Amniotic stem cell (primary cell): ENCODE measurements at places on chromosomes 1 and 21.

GRCh38 chr1:179510038-179510437 is 65.7 kb downstream of the NPHS2 start:
- DNase-seq = no peak

DNA sequence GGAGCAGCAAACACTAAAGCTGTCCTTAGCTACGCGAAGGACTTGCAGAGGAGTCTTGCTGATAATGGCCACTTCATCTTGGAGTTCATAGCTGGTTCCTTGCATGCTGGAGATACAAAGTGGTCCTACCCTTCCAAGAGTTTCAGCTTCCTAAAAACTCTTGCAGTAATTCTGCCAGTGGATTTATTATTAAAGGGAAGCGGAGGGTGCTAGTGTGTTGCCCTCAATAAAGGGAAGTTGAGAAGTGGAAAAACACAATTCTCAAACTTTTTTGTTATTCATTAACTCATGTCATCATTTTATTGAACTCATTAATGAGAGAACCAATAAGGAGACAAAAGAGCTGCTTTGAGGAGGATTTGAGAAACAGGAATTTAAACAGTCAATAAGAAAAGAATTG is 6.5 kb upstream of the HAPLN2 start:
- no peak for DNase-seq

- DNase-seq = no peak
Measured at GRCh38 chr1:229693129-229693900, 67.3 kb downstream of the URB2 start.

DNA sequence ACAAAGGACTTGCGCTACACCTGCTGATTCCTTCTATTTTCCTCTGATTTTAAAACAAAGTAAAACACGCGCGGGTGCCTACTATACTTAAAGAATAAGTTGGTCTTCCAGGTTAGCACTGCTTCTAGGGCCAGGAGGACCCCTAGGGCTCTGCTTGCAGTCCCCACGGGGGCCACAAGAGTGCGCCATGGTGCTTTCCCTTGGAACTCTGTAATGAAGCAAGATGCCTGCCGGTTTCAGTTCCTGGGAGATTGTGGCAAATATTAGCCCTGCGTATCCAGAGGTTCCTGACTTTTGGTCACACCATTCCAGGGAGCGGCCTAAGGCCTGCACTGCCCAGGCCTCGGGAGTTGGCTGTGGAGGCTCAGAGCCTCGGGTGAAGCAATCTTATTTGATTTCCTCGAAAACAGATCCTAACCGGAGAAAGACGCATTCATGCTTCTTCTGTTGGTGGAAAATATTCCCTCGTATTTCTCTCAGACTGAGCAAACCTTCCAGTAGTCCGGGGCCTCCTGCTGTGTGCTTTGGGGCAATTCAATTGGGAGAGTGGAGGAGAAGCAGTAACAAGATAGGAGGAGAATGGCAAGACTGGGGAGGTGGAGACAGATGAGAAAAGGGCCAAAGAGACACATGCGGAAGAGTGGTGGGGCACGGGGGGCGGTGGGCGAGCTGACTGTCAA is 25.3 kb downstream of the ADAM30 start:
- DNase-seq = peak; percentile 36

- peak; percentile 97 for DNase-seq
Measured at GRCh38 chr1:27299385-27300271, 22.3 kb upstream of the TMEM222 start.

GRCh38 chr1:39034114-39034654 is 8.0 kb downstream of the NDUFS5 start:
- DNase-seq = no peak

- no peak for DNase-seq
Measured at GRCh38 chr1:213166852-213167251, 115.8 kb downstream of the RPS6KC1 start.

- DNase-seq = no peak
Measured at GRCh38 chr21:45821998-45822397, 159.6 kb upstream of the COL6A1 start.

- DNase-seq = peak; percentile 55
Measured at GRCh38 chr1:26705788-26706311, 10.0 kb downstream of the ARID1A start.

DNA sequence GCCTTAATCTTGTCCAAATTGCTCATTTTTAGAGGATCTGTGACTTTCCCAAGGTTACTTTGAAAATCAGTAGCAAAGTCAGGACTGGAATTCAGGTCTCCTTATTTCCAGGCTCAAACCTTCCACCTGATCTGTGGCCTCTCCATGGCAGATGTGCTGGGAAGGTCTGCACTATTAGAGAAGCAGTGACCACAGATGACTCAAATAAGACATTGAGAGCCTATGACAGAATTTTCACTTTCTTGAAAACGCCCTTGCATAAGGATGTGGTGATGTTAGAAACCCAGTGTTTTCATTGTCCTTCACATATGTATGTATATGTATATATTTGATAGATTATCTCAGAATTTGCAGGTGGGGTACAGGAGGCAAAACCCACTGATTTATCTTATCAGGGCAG is 45.3 kb downstream of the TTC39A start:
- no peak for DNase-seq

GRCh38 chr1:228752675-228753265 is 17.5 kb downstream of the RHOU start:
- no peak for DNase-seq

GRCh38 chr1:81437649-81438048 is 363.1 kb upstream of the ADGRL2 start:
- no peak for DNase-seq

- DNase-seq = no peak
Measured at GRCh38 chr1:199151634-199152425, 513.0 kb downstream of the PTPRC start.

DNA sequence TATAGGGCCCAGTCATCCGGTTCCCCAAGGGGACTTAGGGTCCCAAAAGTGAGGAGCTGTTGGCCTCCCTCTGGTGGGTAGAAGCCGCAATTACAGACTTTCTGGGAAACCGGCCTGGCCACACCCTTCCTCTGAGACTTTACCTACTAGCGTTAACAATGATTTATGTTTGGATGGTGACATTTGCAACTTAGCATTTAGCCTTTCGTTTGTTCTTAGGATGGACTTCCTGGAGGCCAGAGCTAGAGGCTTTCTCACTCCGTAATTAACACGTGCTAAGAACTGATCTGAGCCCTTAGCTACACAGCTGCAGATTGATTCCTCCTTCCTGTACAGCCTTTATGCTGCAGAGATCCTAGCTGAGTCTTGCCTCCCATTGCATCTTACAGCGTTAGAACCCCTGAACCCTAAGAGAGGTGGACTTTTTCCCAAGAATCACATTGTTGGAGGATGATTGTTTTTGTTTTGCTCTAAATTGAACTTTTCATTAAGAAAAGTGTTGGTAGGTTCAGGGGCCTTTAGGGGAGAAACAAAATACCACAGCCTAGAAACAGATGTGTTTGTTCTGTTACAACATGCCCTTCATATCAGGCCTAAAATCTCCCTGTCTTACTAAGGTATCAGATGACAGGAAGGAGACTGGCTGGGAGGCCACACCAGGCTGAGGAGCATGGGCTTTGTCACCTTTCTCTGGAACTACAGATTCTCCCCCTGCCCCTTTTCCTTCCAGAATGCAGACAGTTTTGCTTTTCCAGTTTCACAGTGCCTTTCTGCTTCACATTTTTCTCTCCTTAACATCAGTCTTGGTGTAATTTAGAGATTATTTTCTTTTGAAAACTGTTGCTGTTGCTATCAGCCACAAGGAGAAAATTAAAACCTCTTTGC is 1.9 kb downstream of the S100A11 start:
- DNase-seq = peak; percentile 29
